Activated CD4-positive, alpha-beta T cell treated with anti-CD3 and anti-CD28 coated beads, Interleukin-2, amount 10 ng/mL, durations not matched to agents 7 days and 5 days (primary cell): ENCODE measurements at places on chromosomes 2 and 18. TPM values are rescaled to one million over a fixed set of nuclear protein-coding genes. Genes with fewer than 3 reads are reported as not detected.
A peak's percentile ranks its signal among the peaks of the same experiment; 100 is the strongest.

GRCh38 chr2:118150294-118150693 is 62.0 kb downstream of the INSIG2 start:
- H3K27ac ChIP-seq, result no peak overlapping the region
- no peak overlapping the region for H3K4me3 ChIP-seq
- no peaks in the 10 kb centered on the region for H3K36me3 ChIP-seq
- no peaks in the 10 kb centered on the region for H3K4me1 ChIP-seq
- DNase-seq, result no peak

DNA sequence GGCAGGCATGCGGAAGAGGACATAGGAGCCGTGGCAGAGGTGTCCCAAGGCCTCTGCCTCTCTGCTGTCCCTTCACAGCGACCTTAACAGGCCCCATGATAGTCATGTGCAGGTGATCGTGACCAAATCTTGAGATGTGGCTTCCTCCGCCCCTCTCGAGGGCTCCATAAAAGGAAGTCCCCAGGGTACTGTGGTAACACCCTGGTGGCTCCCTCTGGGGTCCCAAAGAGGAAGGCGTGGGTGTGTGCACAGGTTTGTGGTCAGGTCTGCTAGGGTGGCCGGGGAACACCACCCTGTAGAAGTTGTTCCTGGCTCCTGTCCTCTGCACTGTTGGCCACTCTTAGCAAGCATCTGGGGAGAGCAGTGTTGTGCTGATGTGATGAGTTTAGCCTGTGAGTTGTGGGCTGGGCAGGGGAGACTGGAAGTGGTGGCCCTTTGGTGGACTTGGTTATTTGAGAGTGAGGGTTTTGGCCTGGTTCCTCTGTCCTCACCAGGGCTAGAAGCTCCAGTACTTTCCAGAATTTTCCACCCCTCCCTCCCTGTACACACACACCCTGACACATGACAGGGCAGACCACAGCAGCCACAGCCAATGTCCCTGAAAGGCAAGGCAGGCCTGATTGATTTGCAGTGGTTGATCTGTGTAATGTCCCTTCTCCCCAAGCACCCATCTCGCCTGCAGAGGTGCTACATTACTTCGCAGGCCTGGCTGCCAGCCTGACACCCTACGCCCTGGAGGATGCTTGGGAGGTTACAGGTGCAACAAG is 68.9 kb upstream of the BOD1L2 start:
- peak; percentile 31 for DNase-seq
- H3K4me1 ChIP-seq, result peaks cover 14% of the 10 kb centered on the region
- no peaks in the 10 kb centered on the region for H3K36me3 ChIP-seq
- peak overlapping the region; percentile 46 for H3K27ac ChIP-seq
- no peak overlapping the region for H3K4me3 ChIP-seq

DNA sequence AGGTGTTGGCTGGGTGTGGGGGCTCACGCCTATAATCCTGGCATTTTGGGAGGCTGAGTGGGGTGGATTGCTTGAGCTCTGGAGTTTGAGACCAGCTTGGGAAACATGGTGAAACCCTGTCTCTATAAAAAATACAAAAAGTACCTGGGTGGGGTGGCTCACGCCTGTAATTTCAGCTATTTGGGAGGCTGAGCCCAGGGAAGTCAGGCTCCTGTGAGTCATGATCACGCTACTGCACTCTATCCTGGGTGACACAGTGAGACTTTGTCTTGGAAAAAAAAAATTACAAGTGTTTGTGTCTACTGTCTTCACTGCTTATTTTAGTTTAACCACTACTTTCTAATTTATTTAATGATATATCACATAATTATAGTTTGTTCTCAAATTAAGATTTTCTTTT is 62.7 kb upstream of the DOCK10 start:
- no peak for DNase-seq
- no peaks in the 10 kb centered on the region for H3K36me3 ChIP-seq
- no peak overlapping the region for H3K4me3 ChIP-seq
- no peaks in the 10 kb centered on the region for H3K27me3 ChIP-seq
- no peak overlapping the region for H3K27ac ChIP-seq

GRCh38 chr2:6999211-6999877 is 82.1 kb downstream of the RNF144A start:
- H3K27me3 ChIP-seq, result no peaks in the 10 kb centered on the region
- peak overlapping the region; percentile 37 for H3K27ac ChIP-seq
- peaks cover 21% of the 10 kb centered on the region for H3K4me1 ChIP-seq
- DNase-seq, result no peak
- H3K36me3 ChIP-seq, result peaks cover 39% of the 10 kb centered on the region

GRCh38 chr2:26139269-26140183 is 33.4 kb upstream of the GAREM2 start:
- peaks cover 8% of the 10 kb centered on the region for H3K36me3 ChIP-seq
- H3K4me1 ChIP-seq, result no peaks in the 10 kb centered on the region
- no peaks in the 10 kb centered on the region for H3K27me3 ChIP-seq
- H3K4me3 ChIP-seq, result no peak overlapping the region
- no peak overlapping the region for H3K27ac ChIP-seq

DNA sequence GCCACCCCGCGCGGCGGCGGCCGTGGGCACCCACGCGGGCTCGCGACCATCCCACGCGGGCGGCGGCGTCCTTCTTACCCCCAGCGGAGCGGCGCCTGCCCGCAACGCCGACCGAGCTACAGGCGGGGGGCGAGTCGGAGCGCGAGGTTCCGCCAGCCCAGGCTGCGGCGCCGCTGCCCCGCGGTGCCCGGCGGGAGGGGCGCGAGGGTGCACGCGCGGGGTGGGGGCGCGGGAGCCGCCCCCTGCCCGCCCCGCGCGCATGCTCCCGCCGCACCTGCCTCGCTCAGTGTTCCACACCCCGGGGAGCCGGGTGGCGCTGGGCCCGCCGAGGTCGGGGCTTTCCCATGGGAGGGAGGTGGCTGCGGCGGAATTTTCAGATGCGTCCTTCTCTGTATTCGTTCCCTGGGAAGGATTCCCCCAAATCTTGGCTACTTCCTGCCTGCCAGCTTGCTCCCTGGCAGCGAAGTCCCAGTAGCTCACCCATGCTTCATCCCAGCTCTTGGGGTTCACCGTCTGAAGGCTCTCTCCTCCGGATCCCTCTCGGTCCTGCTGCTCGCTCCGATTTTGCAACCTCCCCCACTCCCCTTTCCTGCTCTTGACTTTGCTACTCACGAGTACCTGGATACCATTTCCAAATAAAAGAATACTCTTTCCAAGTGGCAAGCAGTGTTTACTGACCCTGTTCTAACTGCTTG is at the start of gene L3MBTL4:
Gene L3MBTL4 (minus strand): TSS at position 189 of the 695 bp plus-strand sequence. CDS start 103,286 bp downstream, outside the sequence.
- no peak for DNase-seq
- peaks cover 36% of the 10 kb centered on the region for H3K27me3 ChIP-seq
- H3K27ac ChIP-seq, result peak within 1 kb of the TSS; percentile 74
- H3K36me3 ChIP-seq, result peaks cover 2% of the 10 kb centered on the region
- peaks cover 11% of the 10 kb centered on the region for H3K4me1 ChIP-seq

DNA sequence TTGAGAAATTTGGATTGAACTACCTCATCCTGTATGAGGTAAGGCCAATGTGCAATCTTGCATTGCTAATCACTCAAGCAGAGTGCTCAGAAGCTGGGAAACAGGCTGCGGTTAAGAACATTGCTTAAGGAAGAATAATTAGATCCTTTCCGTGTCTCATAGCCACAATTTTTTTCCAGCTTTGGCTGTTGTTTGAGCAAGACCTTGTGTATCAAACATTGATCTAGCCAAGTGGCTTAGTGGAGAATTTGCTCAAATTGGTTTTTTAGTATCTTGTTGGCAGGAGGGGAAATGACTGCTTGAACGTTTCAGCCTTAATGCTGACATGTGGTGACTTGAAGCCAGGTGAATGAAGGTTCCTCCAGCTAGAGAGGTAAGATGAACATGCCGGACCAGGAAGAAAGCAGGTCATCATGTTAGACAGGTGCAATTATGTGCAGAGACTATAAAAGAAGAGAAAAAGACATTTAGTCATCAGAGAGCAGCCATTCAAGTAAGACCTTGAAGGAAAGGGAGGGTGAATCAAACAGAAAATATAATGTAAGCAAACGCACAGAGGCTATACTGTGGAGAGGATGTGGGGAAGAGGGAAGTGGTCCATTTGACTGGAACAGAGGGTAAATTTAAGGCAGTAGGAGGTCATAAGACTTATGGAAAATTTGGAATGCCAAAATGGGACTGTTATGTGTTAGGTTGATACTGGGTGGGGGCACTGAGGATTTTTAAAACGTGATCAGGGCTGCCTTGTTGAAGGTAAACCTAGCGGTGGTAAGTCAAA is 98.9 kb upstream of the CYP1B1 start:
- H3K4me1 ChIP-seq, result no peaks in the 10 kb centered on the region
- H3K36me3 ChIP-seq, result no peaks in the 10 kb centered on the region
- no peak overlapping the region for H3K4me3 ChIP-seq
- DNase-seq, result no peak
- H3K27ac ChIP-seq, result no peak overlapping the region

- no peak overlapping the region for H3K4me3 ChIP-seq
- no peaks in the 10 kb centered on the region for H3K27me3 ChIP-seq
- peaks cover 3% of the 10 kb centered on the region for H3K36me3 ChIP-seq
Measured at GRCh38 chr2:159907909-159908308, 109.9 kb upstream of the CD302 start.

- no peaks in the 10 kb centered on the region for H3K36me3 ChIP-seq
- peak overlapping the region; percentile 63 for H3K27ac ChIP-seq
- peaks cover 5% of the 10 kb centered on the region for H3K27me3 ChIP-seq
- H3K4me3 ChIP-seq, result peak overlapping the region; percentile 1
- no peak for DNase-seq
- H3K4me1 ChIP-seq, result peaks cover 11% of the 10 kb centered on the region
Measured at GRCh38 chr18:22872900-22873537, 60.1 kb upstream of the RBBP8 start.

DNA sequence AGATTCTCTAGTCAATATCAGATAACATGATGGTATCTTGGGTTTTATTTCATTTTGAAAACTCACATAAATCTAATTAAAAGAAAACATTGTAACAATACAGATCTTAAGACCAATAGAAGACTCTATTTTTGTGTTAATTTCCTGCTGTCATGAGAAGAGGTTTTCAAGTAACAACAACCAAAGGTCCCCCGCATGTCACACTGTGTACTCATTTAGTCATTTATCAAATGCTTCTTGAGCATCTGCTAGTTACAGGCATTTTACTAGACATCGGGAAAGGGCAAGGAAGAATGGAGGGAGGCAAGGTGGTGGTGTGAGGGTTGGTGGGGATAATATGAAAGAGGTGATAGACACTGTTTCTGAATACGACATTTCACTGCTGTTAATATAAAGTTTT is 77.7 kb upstream of the CHRNA1 start:
- H3K27ac ChIP-seq, result no peak overlapping the region
- H3K4me3 ChIP-seq, result no peak overlapping the region
- no peaks in the 10 kb centered on the region for H3K27me3 ChIP-seq
- no peaks in the 10 kb centered on the region for H3K36me3 ChIP-seq
- no peaks in the 10 kb centered on the region for H3K4me1 ChIP-seq

GRCh38 chr2:186780701-186781316 is 68.2 kb downstream of the ZSWIM2 start:
- H3K4me1 ChIP-seq, result no peaks in the 10 kb centered on the region
- no peak overlapping the region for H3K27ac ChIP-seq
- DNase-seq, result no peak
- no peak overlapping the region for H3K4me3 ChIP-seq
- no peaks in the 10 kb centered on the region for H3K36me3 ChIP-seq

DNA sequence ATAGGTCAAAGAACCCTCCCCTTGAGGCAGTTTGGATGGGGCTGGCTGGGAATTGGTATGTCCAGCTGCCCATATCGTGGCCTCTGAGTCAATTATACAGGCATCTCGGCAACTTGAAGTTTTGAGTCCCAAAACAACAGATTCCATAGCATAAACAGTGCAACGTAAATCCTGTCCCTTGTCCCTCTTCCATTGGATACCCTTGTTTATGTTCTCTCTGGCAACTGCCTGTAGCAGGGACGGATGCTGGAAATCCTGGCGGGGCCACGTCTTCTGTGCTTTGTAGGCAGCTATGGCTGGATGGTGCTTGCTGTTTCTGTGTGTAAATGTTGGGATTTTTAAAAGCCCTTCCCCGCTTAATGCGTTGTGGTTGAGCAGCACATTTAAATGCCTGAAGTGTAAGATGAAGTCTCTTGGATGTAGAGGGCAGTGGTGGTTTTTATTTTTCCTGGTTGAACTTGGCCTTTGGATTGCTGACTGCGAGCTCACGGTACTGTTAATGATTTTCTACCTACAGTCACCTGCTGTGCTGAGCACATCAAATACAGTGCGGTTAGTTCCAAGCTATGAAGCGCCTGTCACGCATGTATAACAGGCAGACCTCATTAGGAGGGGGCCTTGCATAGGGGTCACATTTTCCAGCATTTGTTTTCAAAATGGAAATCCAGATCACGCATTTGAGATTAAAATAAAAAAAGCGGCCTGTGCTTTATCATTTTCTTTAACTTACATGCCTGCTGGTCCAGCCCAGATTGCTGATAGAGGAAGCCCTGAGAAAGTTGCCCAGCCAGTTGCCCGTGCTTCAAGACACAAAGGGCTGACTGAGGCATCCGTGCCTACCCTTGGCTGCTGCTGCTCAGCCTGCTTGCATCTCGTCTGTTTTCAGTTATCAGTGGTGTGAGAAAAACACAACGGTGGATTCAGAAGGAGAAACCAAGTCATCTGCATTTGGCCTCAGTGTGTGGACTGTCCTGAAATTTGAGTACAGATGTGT is 84.7 kb downstream of the NEDD4L start:
- H3K27me3 ChIP-seq, result no peaks in the 10 kb centered on the region
- H3K36me3 ChIP-seq, result no peaks in the 10 kb centered on the region
- no peak overlapping the region for H3K4me3 ChIP-seq

DNA sequence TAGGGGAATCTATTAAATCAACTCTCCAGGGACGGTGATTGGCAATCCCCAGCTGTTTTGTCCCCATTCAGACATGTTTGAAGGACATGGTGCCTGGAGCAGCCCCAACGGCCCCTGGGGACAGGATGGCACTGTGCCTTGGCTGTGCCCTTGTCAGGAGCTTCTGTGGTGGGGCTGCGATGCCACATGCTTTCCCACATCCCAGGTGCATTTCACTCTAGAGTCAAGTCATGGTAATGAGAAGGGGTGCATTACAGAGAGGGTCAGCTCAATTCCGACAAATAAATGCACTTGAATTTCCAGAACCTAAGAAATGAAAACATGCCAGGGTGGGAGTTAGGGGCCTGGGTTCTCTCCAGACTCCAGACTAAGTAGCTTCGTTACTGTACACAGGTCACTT is 289.4 kb upstream of the PXDN start:
- DNase-seq, result no peak
- H3K27me3 ChIP-seq, result no peaks in the 10 kb centered on the region
- no peak overlapping the region for H3K4me3 ChIP-seq
- H3K36me3 ChIP-seq, result no peaks in the 10 kb centered on the region

- peaks cover 47% of the 10 kb centered on the region for H3K36me3 ChIP-seq
- DNase-seq, result no peak
- peak overlapping the region; percentile 98 for H3K4me3 ChIP-seq
- H3K27ac ChIP-seq, result peak overlapping the region; percentile 97
- peaks cover 57% of the 10 kb centered on the region for H3K4me1 ChIP-seq
Measured at GRCh38 chr2:74528600-74529356, 728 bp downstream of the AUP1 start.

- peaks cover 32% of the 10 kb centered on the region for H3K4me1 ChIP-seq
- H3K27ac ChIP-seq, result peak overlapping the region; percentile 47
- peak overlapping the region; percentile 21 for H3K4me3 ChIP-seq
- peaks cover 5% of the 10 kb centered on the region for H3K27me3 ChIP-seq
- no peak for DNase-seq
Measured at GRCh38 chr2:169797601-169798000, 1.1 kb upstream of the SSB start.

TEX51 gene
- not detected for total RNA-seq

CAVIN2 gene
- not detected for total RNA-seq

GALM gene
- 39.7 TPM for total RNA-seq

PTCD3 gene
- 162 TPM for total RNA-seq

HOXD8 gene
- not detected for total RNA-seq
